Uterus (tissue), 4 donors: ENCODE measurements at places on chromosomes 11 and 22.

- no peak for DNase-seq
These were observed 18.0 kb downstream of the CNTF start for GRCh38 chr11:58640386-58641023.

DNA sequence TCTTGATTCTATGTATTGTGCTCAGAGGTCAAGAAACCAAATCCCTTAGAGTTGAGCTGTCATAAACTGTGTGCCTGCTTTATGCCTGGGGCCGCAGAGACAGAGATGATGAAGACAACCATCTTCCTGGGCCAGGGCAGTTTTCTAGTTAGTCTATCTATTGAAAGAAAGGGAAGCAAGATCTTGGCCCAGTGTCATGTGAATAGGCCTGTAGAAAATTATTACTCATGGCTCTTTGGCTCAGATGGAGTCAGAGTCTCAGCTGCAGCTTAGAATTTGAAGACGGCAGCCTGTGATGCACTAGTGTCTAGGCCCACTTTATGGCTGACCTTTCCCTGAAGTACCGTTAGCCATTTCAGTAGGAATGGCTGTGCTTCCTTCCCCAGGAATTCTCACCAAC lies 112.0 kb downstream of the DBX1 start:
- DNase-seq, result peak; percentile 39

- no peak for DNase-seq
These were observed 562 bp downstream of the DGAT2 start for GRCh38 chr11:75768909-75769771.

- no peak for DNase-seq
These were observed 3.8 kb downstream of the FJX1 start for GRCh38 chr11:35622070-35622469.

GRCh38 chr22:39938509-39939111 lies 21.6 kb upstream of the TMA7B start:
- DNase-seq, result no peak

GRCh38 chr11:67024966-67025365 lies 2.0 kb downstream of the SYT12 start:
- no peak for DNase-seq

DNA sequence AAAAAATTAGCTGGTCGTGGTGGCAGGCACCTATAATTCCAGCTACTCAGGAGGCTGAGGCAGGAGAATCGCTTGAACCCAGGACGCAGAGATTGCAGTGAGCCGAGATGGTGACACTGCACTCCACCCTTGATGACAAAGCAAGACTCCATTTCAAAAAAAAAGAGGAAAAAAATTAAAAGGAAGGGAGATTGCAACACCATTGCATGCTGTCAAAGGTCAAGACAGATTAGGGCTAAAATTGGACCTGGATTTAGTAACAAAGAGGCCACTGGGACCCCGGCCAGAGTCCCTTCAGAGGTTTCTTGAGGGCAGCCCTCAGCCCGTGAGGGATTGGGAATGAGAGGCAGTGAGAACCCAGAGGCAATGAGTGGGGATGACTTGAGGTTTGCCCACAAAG lies 8.2 kb upstream of the MAFF start:
- peak; percentile 57 for DNase-seq

- DNase-seq, result no peak
These were observed 191.6 kb upstream of the ARHGAP20 start for GRCh38 chr11:110903830-110904229.

- peak; percentile 48 for DNase-seq
These were observed at the start of gene CASP1 for GRCh38 chr11:105034813-105035620. Gene CASP1 (minus strand): TSS chr11:105035144. CDS start chr11:105035113, 31 bp downstream.

DNA sequence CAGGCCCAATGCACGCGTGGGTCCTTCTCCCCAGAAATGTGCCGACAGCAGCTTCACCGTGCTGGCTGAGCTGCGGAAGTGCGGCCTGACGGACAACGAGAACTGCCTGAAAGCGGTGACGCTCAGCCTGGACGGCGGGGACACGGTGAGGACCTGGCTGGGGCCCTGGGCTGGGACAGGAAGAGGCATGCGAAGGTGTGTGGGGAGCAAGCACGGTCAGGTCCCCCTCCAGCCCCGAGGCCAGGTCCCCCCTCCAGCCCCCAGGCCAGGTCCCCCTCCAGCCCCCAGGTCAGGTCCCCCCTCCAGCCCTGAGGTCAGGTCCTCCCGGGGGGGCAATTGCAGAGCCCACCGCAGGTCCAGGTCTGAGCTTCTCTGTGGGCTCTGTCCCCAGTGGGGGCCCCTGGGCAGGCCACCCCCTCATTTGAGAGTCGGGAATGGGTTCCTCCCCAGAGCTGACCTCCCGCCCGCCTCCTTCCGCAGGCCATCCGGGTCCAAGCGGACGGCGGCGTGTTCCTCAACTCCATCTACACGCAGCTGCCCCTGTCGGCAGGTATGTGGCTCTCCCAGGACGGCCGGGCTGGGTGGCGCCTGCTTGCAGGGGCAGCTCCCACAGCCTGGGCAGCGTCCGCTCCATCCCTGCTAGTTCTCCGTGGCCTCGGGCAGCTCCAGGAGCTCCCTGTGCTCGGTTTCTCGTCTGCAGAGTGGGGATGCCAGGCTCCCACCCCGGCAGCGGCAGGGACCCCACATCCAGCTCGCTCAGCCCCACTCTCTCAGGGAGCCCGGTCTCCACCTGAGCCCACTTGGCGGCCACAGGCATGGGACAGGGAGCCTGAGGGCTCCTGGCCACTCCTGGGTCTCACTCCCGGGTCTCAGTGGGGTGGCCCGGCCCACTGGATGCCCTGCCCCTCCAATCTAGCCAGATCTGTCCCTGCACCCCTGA lies 7.9 kb downstream of the MUC5B start:
- no peak for DNase-seq

GRCh38 chr11:126338346-126339055 lies 17.0 kb upstream of the ST3GAL4 start:
- DNase-seq, result no peak

- DNase-seq, result no peak
These were observed 70.7 kb downstream of the MN1 start for GRCh38 chr22:27730641-27731433.

- DNase-seq, result no peak
These were observed 4.4 kb downstream of the CACNA1I start for GRCh38 chr22:39574779-39575551.

GRCh38 chr11:61265357-61265756 lies 24.4 kb downstream of the PGA5 start:
- DNase-seq, result no peak

GRCh38 chr11:119650251-119650650 lies 78.7 kb downstream of the NECTIN1 start:
- DNase-seq, result no peak

DNA sequence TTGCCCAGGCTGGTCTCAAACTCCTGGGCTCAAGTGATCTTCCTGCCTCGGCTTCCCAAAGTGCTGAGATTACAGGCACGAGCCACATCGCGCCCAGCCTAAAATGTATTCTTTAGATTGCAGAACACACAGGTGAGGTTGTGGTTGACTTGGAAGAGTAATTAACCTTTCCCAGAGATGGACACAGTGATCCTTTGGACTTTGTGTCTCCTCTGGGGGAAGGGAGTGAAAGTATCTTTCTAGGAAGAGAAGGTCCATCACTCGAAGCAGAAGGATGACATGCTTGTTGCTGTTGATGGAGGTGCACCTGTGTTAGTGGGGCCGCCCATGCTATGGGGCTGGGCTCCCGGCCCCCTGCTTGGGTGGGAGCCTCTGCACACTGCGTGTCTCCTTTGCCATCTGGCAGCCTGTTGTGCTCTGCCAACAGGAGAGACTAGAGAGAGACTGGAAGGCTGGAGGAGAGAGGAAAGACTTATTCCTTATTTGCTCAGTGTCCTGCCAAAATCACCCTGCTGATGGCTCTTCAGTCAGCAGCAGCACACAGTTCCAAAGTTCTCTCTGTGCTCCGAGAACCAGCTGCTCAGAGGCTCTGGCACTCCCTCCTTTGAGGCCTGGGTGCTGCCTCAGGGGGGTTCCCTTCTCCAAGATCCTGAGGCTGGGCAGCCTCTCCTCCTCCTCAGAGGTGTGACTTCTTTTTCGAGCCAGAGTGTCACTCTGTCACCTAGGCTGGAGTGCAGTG lies 33.1 kb upstream of the CYB5R3 start:
- DNase-seq, result no peak

DNA sequence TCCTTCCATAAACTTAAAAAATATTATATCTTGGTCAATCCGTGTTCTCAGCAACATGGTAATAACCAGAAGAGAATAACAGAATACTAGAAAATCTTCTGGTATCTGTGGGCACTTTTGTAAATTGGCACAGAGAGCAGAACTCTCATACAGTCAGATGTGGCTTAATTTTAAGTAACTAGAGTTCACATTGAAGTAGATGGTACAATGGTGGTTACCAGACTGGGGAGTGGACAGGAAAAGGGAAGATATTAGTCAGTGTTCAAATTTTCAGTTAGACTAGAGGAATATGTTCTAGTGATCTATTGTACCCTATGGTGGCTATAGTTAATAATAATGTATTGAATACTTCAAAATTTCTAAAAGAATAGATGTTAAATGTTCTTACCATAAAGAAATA lies 6.9 kb downstream of the OR52H1 start:
- DNase-seq, result no peak

DNA sequence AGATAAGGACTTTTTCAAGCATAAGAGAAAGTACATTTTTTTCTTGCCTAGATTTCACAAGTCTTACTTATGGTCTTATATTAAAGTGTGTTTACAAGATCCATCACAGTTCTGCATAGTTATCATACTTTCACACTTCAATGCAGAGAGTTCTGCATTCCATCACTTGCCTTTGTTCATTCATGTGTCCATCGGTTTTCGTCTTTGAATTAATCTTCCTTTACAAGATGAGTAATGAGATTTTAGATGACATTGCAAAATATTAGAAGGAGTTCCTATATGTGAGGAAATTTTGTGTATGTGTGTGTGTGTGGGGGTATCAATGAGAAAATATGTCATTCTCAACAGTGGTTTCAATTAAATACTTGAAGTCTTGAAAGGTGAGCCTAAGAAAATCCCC lies 98.1 kb upstream of the GUCY1A2 start:
- DNase-seq, result no peak

GRCh38 chr11:2426826-2427521 lies 17.3 kb downstream of the TRPM5 start:
- DNase-seq, result no peak

GRCh38 chr11:614623-615503 lies 887 bp downstream of the IRF7 start:
- DNase-seq, result no peak

DNA sequence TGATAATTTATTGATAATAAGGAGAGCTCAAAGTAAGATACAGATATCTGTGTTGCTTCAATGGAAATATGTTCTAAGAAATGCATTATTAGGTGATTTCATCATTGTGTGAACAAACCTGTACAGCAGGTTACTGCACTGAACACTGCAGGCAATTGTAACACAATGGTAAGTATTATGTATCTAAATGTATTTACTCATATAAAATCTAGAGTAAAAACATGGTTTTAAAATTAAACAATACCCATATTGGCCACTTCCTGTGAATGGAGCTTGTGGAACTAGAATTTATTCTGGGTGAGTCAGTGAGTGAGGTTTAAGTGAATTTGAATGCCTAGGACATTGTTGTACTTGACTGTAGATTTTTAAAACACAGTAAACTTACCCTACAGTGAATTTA lies 722.9 kb upstream of the RAG2 start:
- DNase-seq, result no peak
